Epithelial cell of alveolus of lung (primary cell): ENCODE measurements at places on chromosomes 3 and 15. TPM values are rescaled to one million over a fixed set of nuclear protein-coding genes. Genes with fewer than 3 reads are reported as not detected.

SPSB4 gene
- 0.13 TPM in 1 of 2 replicates, not detected in the other for total RNA-seq

DCLK3 gene
- 0.39 TPM in 1 of 2 replicates, not detected in the other for total RNA-seq

CD80 gene
- total RNA-seq: not detected in 2 replicates

SPINT1 gene
- 4.1 and 31.0 TPM in 2 replicates for total RNA-seq

STRC gene
- not detected in 2 replicates for total RNA-seq

GHSR gene
- total RNA-seq: not detected in 2 replicates

CLRN1 gene
- not detected in 2 replicates for total RNA-seq

CCDC39 gene
- total RNA-seq: not detected in 2 replicates

ZKSCAN7 gene
- 5.0 and 7.1 TPM in 2 replicates for total RNA-seq

PRR23C gene
- not detected in 2 replicates for total RNA-seq

TRAT1 gene
- not detected in 2 replicates for total RNA-seq

RTP3 gene
- not detected in 2 replicates for total RNA-seq

PLA2G4D gene
- total RNA-seq: not detected in 2 replicates

CNTN3 gene
- total RNA-seq: 0.78 and 3.4 TPM in 2 replicates

ITIH1 gene
- total RNA-seq: not detected in 2 replicates

KCTD6 gene
- 10.0 and 10.9 TPM in 2 replicates for total RNA-seq

DET1 gene
- 5.3 and 10.7 TPM in 2 replicates for total RNA-seq

HDC gene
- not detected in 2 replicates for total RNA-seq

VGLL4 gene
- 16.8 and 49.2 TPM in 2 replicates for total RNA-seq

PCSK6 gene
- total RNA-seq: 0.32 and 1.9 TPM in 2 replicates

CKMT1B gene
- total RNA-seq: 1.0 TPM in 1 of 2 replicates, not detected in the other

ISLR2 gene
- total RNA-seq: 4.4 TPM in 1 of 2 replicates, not detected in the other

MYZAP gene
- 0.72 and 0.78 TPM in 2 replicates for total RNA-seq

ZNF774 gene
- 0.16 and 0.91 TPM in 2 replicates for total RNA-seq

ANKRD34C gene
- total RNA-seq: not detected in 2 replicates

CACNA2D2 gene
- total RNA-seq: 0.08 TPM in 1 of 2 replicates, not detected in the other

MORC1 gene
- total RNA-seq: not detected in 2 replicates

HYKK gene
- total RNA-seq: 1.8 and 9.4 TPM in 2 replicates

SCN5A gene
- 0.39 and 0.96 TPM in 2 replicates for total RNA-seq
